ENCODE measurements at places on chromosomes 2 and 18.
A peak's percentile ranks its signal among the peaks of the same experiment; 100 is the strongest.

DNA sequence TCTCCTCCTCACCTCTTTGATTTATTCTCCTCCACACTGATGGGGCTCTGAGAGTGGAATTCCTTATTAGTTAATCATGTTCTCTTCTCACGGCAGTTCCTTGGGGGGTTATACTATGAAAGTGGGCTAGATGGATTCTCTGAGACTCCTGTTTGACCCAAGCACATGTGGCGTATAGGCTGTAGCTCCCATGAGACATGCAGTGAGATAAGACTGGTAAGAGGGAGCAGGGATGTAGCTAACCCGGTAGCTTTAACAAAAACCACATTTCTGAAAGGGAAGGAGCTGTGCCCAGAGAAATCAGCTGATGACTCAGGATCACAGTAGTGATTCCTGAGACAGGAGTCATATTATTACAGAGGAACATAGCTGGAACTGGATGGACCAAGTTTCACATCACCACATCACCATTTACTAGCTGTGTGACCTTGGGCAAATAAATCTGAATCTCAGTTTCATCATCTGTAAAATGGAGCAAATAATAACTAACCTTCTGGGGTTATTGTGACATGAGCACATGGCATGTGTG, 82.9 kb downstream of the CRIM1 start:
- no peaks in the 10 kb centered on the region for H3K36me3 ChIP-seq
- no peak overlapping the region for H3K4me3 ChIP-seq
- no peak for DNase-seq
- peaks cover 6% of the 10 kb centered on the region for H3K4me1 ChIP-seq
- peak overlapping the region; percentile 67 for H3K27ac ChIP-seq

DNA sequence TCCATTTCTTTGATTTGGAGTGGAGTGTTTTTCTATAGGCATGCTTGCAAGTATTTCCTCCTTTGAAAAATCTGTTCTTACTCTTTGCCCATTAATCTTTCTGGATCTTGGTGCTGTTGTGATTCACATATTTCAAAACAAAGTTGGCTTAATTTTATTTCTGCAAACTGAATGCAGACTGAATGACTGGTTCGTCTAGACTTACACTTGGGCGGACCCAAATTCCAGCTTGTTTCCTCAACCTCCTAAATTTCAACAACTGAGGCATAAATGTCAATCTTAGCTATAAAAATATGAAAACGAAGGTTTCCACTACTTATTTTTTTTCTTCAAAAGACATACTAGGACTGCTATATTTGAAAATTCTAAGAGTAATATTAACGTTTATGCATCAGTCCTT, 59.0 kb downstream of the ANKRD44 start:
- no peak overlapping the region for H3K27ac ChIP-seq
- H3K27me3 ChIP-seq: no peaks in the 10 kb centered on the region
- H3K4me3 ChIP-seq: no peak overlapping the region
- no peak for DNase-seq
- H3K36me3 ChIP-seq: no peaks in the 10 kb centered on the region

- H3K27me3 ChIP-seq: no peaks in the 10 kb centered on the region
- no peaks in the 10 kb centered on the region for H3K4me1 ChIP-seq
Measured at GRCh38 chr2:109680523-109681297, 66.5 kb downstream of the SOWAHC start.

DNA sequence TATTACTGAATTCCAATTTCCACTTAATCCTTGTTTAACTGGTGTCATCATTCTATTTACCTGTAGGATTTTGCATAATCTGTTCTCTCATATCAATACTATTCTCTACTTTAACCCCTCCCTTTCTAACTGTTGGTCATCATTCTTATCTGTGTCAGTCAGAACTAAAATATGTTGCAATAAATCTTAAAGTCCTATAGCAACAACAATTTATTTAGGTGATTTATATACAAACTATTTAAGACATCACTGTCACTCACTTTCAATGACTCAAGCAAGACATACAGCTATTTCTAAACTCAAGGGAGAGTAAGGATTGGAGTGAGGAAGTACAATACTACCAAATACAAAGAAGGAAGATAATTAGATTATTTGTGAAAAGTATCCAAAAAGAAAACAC, 740.4 kb downstream of the DSC3 start:
- no peaks in the 10 kb centered on the region for H3K36me3 ChIP-seq
- no peaks in the 10 kb centered on the region for H3K27me3 ChIP-seq
- H3K4me3 ChIP-seq: no peak overlapping the region

GRCh38 chr18:26383454-26384270, 157.4 kb downstream of the TAF4B start:
- H3K27me3 ChIP-seq: no peaks in the 10 kb centered on the region
- no peak for DNase-seq
- no peaks in the 10 kb centered on the region for H3K36me3 ChIP-seq
- no peaks in the 10 kb centered on the region for H3K4me1 ChIP-seq
- peak overlapping the region; percentile 37 for H3K27ac ChIP-seq

GRCh38 chr2:31539505-31539904, 41.2 kb downstream of the SRD5A2 start:
- H3K36me3 ChIP-seq: no peaks in the 10 kb centered on the region
- no peak for DNase-seq
- H3K4me1 ChIP-seq: no peaks in the 10 kb centered on the region

- no peaks in the 10 kb centered on the region for H3K36me3 ChIP-seq
- H3K27me3 ChIP-seq: no peaks in the 10 kb centered on the region
- H3K27ac ChIP-seq: no peak overlapping the region
- DNase-seq: no peak
Measured at GRCh38 chr18:41096504-41096903, 858.5 kb upstream of the PIK3C3 start.

GRCh38 chr2:167017021-167017420, 128.7 kb downstream of the XIRP2 start:
- no peaks in the 10 kb centered on the region for H3K4me1 ChIP-seq
- DNase-seq: no peak
- no peak overlapping the region for H3K4me3 ChIP-seq
- no peaks in the 10 kb centered on the region for H3K36me3 ChIP-seq

GRCh38 chr2:58594762-58595161, 353.6 kb upstream of the FANCL start:
- H3K27me3 ChIP-seq: no peaks in the 10 kb centered on the region
- H3K4me1 ChIP-seq: no peaks in the 10 kb centered on the region
- no peak for DNase-seq

- no peak overlapping the region for H3K4me3 ChIP-seq
- no peaks in the 10 kb centered on the region for H3K4me1 ChIP-seq
- H3K36me3 ChIP-seq: no peaks in the 10 kb centered on the region
- no peaks in the 10 kb centered on the region for H3K27me3 ChIP-seq
Measured at GRCh38 chr18:45670281-45670962, 53.6 kb upstream of the SLC14A1 start.

DNA sequence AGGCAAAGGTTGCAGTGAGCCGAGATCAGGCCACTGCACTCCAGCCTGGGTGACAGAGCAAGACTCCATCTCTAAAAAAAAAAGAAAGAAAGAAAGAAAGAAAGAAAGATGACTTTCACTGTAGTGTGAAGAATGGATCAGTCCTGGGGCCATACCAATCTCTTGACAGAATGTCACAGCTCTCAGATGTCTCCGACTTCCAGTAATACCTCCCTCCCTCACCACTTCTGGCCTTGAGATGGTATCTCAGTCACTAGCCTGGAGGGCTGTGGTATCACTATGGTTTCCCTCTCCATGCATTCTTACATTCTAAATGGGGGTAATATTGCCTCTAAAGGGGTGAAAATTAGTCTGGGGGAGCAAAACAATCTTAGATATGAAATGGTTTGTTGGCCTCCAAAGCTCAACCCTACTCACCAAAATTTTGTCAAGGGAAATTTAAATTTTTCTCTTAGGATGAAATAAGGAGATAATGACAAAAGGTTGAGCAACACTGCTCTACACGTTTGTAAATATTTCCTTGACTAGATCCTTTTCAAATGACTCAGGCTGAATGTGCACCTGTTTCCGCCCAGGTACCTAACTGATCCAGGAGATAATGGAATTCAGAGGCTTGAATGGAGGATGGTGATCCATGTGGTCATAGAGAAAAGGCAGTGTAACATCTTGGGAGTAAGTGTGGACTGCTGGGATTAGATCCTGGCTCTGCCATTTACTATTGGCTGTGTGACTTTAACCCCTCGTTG, 19.9 kb upstream of the SPRED2 start:
- no peaks in the 10 kb centered on the region for H3K36me3 ChIP-seq
- H3K27ac ChIP-seq: no peak overlapping the region
- H3K4me1 ChIP-seq: no peaks in the 10 kb centered on the region
- H3K4me3 ChIP-seq: no peak overlapping the region
- no peak for DNase-seq

DNA sequence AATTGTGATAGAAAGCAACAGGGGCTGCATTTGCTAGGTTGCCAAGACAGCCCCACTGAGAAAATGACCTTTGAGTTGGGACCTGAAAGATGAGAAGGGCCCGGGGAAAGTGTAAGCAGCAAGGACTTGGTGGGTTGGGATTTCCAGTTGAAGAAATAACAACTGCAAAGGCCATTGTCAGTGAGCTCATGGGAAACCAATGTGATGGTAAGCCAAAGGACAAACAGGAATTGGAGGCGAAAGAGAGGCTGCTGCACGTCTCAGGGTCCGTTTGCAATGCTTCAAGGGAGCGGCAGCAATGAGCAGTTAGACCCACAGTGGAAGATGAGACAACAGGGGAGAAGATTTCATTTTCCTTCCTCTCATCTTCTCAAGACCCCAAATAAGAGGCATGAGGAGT, 51.5 kb upstream of the RGPD4 start:
- H3K27me3 ChIP-seq: peaks cover 3% of the 10 kb centered on the region
- no peaks in the 10 kb centered on the region for H3K4me1 ChIP-seq
- no peak overlapping the region for H3K4me3 ChIP-seq
- no peak for DNase-seq
- no peaks in the 10 kb centered on the region for H3K36me3 ChIP-seq

DNA sequence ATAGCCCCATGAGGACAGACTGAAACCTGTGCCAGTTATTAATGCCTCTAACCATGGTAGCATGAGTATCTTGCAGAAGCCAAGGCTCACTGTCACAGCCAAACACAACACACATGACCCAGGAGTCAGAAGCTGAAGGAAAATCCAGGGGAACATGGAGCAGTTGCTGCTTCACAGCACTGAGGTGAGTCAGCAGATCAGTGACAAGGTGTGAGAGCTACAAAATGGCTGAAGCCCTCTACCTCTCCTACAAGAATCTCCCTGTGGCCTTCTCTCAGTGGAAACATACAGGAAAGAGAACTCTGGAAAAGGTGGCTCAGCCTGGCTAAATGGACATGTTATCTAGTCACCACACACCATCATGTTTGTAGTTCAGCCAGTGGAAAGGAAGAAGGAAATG, 93.5 kb downstream of the NAB1 start:
- H3K27ac ChIP-seq: no peak overlapping the region
- no peak overlapping the region for H3K4me3 ChIP-seq
- H3K4me1 ChIP-seq: no peaks in the 10 kb centered on the region
- no peaks in the 10 kb centered on the region for H3K27me3 ChIP-seq
- H3K36me3 ChIP-seq: no peaks in the 10 kb centered on the region

DNA sequence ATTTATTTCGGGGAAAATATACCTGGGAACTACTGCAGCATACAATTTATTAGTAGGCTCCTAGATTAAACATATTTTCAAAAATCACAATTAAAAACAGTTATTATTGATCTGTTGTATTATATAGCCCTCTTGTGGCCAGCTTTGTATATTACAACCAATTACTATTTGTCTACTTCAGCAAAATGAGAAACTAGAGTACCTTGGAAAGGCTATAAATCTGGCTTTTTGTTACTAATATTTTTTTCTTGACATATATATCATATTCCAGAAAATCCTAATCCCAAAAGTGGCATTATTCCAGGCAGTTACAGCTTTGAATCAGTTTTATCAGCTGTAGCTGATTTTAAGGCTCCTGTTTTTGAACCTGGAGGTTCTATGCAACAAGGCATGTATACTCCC, 101.2 kb downstream of the UBR3 start:
- no peak overlapping the region for H3K4me3 ChIP-seq
- H3K27ac ChIP-seq: no peak overlapping the region
- H3K36me3 ChIP-seq: peaks cover 8% of the 10 kb centered on the region
- H3K4me1 ChIP-seq: no peaks in the 10 kb centered on the region
- no peaks in the 10 kb centered on the region for H3K27me3 ChIP-seq

DNA sequence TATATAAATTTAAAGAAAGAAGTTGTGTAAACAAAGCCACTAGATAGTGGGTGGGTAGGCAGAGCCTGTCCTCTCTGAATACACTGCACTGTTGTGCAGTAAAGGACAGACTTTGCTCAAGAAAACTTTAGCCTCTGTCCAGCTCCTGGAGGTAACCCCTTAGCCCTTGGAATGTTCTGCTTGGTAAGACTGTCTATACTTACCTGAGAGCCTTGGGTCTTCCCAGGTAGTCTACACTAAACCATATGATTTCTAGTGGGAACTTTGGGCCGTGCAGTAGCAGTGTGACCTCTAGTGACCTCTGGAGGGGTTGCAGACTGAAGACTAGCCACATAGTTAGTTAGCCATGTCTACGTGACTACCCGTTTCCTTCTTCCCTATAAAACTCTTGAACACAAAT, 678.3 kb upstream of the NRXN1 start:
- H3K27me3 ChIP-seq: no peaks in the 10 kb centered on the region
- H3K36me3 ChIP-seq: no peaks in the 10 kb centered on the region
- no peaks in the 10 kb centered on the region for H3K4me1 ChIP-seq
- H3K27ac ChIP-seq: no peak overlapping the region

DNA sequence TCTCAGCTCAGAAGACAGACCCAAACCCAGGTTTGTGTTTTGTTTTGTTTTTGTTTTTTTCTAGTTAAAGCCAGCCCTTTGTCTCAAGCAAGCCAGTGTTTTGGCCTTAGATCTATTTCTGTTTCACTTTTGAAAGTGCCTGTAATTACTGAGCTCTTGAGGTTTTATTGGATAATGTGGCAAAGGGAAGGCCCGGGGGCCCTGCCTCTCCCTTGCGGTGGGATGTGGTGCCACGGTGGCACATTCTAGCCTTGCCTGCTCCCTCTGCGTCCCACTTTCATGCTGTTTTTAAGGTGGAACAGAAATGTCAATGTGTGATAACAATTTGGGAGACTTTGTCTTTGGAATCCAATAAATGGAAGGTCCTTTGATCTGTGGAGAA, 2.5 kb downstream of the HPCAL1 start:
- H3K27me3 ChIP-seq: no peaks in the 10 kb centered on the region
- H3K36me3 ChIP-seq: no peaks in the 10 kb centered on the region
- H3K4me1 ChIP-seq: peaks cover 10% of the 10 kb centered on the region
- DNase-seq: no peak
- no peak overlapping the region for H3K27ac ChIP-seq
- no peak overlapping the region for H3K4me3 ChIP-seq

- no peak overlapping the region for H3K27ac ChIP-seq
- no peak for DNase-seq
- no peaks in the 10 kb centered on the region for H3K4me1 ChIP-seq
- H3K36me3 ChIP-seq: no peaks in the 10 kb centered on the region
- no peak overlapping the region for H3K4me3 ChIP-seq
Measured at GRCh38 chr2:7738596-7738995, 821.4 kb downstream of the RNF144A start.

GRCh38 chr2:113324684-113325160, 46.0 kb upstream of the PAX8 start:
- H3K4me3 ChIP-seq: peak overlapping the region; percentile 53
- H3K27me3 ChIP-seq: no peaks in the 10 kb centered on the region
- H3K27ac ChIP-seq: peak overlapping the region; percentile 76
- H3K4me1 ChIP-seq: no peaks in the 10 kb centered on the region
- no peaks in the 10 kb centered on the region for H3K36me3 ChIP-seq

GRCh38 chr18:13264091-13265007, 45.8 kb downstream of the LDLRAD4 start:
- H3K27ac ChIP-seq: peak overlapping the region; percentile 92
- no peaks in the 10 kb centered on the region for H3K27me3 ChIP-seq
- no peak for DNase-seq
- no peaks in the 10 kb centered on the region for H3K36me3 ChIP-seq
- H3K4me3 ChIP-seq: no peak overlapping the region

GRCh38 chr2:206978746-206979145, 39.4 kb downstream of the CPO start:
- H3K27ac ChIP-seq: no peak overlapping the region
- H3K4me1 ChIP-seq: no peaks in the 10 kb centered on the region
- DNase-seq: no peak
- no peaks in the 10 kb centered on the region for H3K27me3 ChIP-seq
- no peak overlapping the region for H3K4me3 ChIP-seq
